ENCODE measurements at places on chromosomes 6 and 20.
A peak's percentile ranks its signal among the peaks of the same experiment; 100 is the strongest.

- peak; percentile 79 for DNase-seq
- H3K27me3 ChIP-seq = peaks cover 11% of the 10 kb centered on the region
- no peaks in the 10 kb centered on the region for H3K4me1 ChIP-seq
These were observed 18.2 kb upstream of the OCSTAMP start for GRCh38 chr20:46568570-46569129.

- H3K36me3 ChIP-seq = no peaks in the 10 kb centered on the region
- no peak overlapping the region for H3K27ac ChIP-seq
- no peaks in the 10 kb centered on the region for H3K4me1 ChIP-seq
- peaks cover 13% of the 10 kb centered on the region for H3K27me3 ChIP-seq
These were observed 381.0 kb upstream of the SULF2 start for GRCh38 chr20:48166082-48166835.

DNA sequence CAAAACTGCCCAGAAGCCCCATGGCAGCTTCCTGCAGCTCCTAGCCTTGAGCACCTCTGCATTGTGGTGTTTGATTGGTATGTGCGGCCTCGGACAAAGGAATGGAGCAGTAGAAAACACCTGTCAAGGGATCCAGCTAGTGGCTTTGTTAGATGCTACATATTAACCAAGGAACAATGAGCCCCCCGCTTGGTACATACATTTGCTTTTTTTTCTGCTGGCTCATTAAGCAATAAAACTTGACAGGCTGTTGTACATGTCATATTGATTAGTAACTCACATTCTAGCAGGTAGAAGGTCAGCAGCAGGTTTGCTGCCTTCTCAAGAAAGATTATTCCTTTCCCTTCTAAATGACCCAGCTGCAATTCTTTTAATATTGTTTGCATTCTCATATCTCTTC lies 937 bp downstream of the SPACA1 start:
- H3K27me3 ChIP-seq = peaks cover 2% of the 10 kb centered on the region
- H3K4me3 ChIP-seq = no peak overlapping the region
- no peak for DNase-seq
- H3K4me1 ChIP-seq = no peaks in the 10 kb centered on the region

- no peak overlapping the region for H3K4me3 ChIP-seq
- no peaks in the 10 kb centered on the region for H3K27me3 ChIP-seq
- no peak overlapping the region for H3K27ac ChIP-seq
- H3K4me1 ChIP-seq = no peaks in the 10 kb centered on the region
These were observed 346.5 kb downstream of the CD83 start for GRCh38 chr6:14464055-14464454.

- H3K4me1 ChIP-seq = peaks cover 49% of the 10 kb centered on the region
- peaks cover 38% of the 10 kb centered on the region for H3K36me3 ChIP-seq
- peak overlapping the region; percentile 40 for H3K4me3 ChIP-seq
- no peak overlapping the region for H3K27ac ChIP-seq
- peak; percentile 51 for DNase-seq
These were observed 29.7 kb downstream of the SLC12A5 start for GRCh38 chr20:46058599-46059281.

GRCh38 chr6:166168616-166169548 lies 1.2 kb upstream of the TBXT start:
- H3K27me3 ChIP-seq = peaks cover 91% of the 10 kb centered on the region
- no peaks in the 10 kb centered on the region for H3K36me3 ChIP-seq
- peak overlapping the region; percentile 33 for H3K4me3 ChIP-seq
- no peaks in the 10 kb centered on the region for H3K4me1 ChIP-seq
- DNase-seq = no peak
- H3K27ac ChIP-seq = no peak overlapping the region

DNA sequence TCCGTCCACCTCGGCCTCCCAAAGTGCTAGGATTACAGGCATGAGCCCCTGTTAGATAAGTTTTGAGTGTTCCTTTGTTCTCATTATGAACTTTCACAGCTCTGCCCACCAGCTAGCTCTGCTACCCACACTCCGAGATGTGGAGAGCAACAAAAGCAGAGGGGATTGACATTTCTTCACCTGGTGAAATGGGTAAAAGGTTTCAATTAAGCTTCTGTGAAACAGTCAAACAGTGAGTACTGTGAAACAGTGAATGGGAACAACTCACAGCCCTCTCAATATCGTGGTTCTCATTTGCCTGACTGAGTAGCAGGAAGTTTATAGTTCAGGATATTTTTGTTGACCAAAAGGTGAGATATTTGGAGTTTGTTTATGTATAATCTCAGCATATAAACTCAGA lies 412.8 kb downstream of the CD83 start:
- H3K4me1 ChIP-seq = no peaks in the 10 kb centered on the region
- no peak overlapping the region for H3K27ac ChIP-seq
- no peak for DNase-seq
- no peaks in the 10 kb centered on the region for H3K27me3 ChIP-seq
- no peak overlapping the region for H3K4me3 ChIP-seq
- H3K36me3 ChIP-seq = no peaks in the 10 kb centered on the region

DNA sequence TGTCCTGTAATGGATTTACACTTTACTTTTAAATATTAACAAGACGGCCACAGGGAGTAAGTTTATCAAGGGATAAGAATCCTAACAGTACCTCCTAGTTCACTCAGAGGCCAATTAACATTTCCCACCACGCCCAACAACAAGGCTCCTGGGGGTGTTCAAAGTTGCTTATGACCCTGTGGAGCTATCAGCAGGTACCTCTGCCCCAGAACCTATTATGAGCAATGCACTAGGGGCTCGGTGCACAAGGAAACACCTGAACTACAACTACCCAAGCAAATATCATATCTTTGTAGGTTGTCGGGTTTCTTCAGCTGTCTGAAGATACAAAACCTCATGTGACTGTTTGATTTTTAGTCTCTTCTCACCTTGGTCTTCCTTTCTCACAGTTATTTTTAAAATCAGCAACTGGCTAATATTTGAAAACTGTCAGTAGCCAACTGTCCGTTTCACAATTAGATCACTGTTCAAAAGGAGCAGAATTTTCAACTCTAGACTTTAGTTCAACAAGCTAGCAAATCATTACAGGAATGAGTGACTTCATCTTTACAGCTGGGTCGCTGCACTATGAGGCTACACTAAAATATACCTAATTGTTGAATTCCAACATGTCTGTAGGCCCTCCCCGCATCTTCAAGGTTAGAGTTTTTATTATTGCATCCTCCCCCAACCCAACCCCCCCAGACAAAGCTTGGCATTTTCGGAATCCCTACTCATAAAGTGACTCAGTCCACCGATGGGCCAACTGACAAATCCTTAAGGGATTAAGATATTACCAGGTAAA lies 38.1 kb downstream of the B4GALT5 start:
- H3K4me3 ChIP-seq = no peak overlapping the region
- H3K36me3 ChIP-seq = no peaks in the 10 kb centered on the region
- peak overlapping the region; percentile 22 for H3K27ac ChIP-seq
